Natural killer cell (primary cell): ENCODE measurements at places on chromosomes 7 and 10. TPM values are rescaled to one million over a fixed set of nuclear protein-coding genes. Genes with fewer than 3 reads are reported as not detected.

The PNLIPRP1 gene
- total RNA-seq, result not detected

The C10orf67 gene
- total RNA-seq, result not detected

The LRRC18 gene
- total RNA-seq, result not detected

The ANK3 gene
- total RNA-seq, result 12.9 TPM

The PPA1 gene
- total RNA-seq, result 17.0 TPM

The RPEL1 gene
- total RNA-seq, result not detected

The NKX6-2 gene
- not detected for total RNA-seq

The TET1 gene
- total RNA-seq, result 4.5 TPM

The MDFIC gene
- total RNA-seq, result 19.1 TPM

The CHRM2 gene
- not detected for total RNA-seq

The PIP gene
- not detected for total RNA-seq

The NANOS1 gene
- not detected for total RNA-seq

The EBLN1 gene
- not detected for total RNA-seq

The FANK1 gene
- not detected for total RNA-seq

The GIMAP6 gene
- 100 TPM for total RNA-seq
